Tongue (tissue), 3 donors: ENCODE measurements at places on chromosomes 5 and 9. TPM values are rescaled to one million over a fixed set of nuclear protein-coding genes. Genes with fewer than 3 reads are reported as not detected.

DNA sequence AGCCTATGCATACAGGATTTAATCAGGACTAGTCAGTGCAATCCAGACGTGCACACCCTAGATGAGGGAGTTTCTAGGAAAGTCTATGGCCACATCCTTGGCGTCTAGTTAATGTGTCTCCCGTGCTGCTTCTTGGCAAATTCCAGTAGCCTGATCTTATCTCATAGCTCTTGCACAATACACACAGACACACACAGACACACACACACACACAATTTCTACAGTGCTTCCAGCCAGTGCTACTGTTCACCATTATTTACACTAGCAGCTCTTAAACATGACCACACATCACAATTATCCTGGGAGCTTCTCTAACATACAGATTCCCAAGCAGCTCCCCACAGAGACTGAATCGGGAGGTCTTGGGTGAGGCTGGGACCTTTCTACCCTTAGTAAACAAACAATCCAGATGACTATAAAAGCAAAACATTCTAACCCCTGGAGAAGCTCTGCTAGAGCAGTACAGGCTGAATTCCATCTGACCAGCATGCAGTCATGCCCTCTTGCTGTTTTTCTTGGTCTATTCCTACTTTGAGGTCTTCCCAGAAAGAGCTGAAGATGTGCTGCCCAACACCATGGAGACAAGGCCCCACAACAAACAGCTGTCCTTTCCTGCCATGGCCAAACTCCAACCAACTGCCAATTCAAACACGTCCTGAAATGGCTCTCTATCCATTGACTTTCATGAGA is 236.6 kb downstream of the DEPDC1B start:
- no peak for DNase-seq

- DNase-seq, result peak; percentile 18
Measured at GRCh38 chr5:96064877-96065276, 103.2 kb upstream of the ELL2 start.

The FPGS gene
- total RNA-seq, result 52.9 TPM

- peak; percentile 66 for DNase-seq
Measured at GRCh38 chr5:110896901-110897300, 158.1 kb downstream of the SLC25A46 start.

DNA sequence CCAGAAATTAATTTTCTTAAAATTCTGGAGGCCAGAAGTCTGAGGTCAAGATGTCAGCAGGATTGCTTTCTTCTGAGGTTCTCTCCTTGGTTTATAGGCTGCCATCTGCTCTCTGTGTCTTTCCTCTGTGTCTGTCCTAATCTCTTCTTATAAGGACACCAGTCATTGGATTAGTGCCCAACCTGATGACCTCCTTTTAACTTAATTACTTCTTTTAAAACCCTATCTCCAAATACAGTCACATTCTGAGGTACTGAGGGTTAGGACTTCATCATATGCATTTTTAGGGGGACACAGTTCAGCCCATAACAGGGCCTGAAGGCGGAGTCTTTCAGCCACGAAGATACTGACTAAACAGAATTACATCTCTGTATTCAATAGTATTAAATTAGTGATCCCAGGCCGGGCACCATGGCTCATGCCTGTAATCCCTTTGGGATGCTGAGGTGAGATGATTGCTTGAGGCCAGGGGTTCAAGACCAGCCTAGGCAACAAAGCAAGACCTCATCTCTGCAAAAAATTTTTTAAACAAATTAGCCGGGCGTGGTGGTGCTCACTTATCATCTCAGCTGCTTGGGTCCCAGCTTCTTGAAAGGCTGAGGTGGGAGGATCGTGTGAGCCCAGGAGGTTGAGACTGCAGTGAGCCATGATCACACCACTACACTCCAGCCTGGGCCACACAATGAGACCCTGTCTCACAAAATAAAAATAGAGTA is 5.9 kb upstream of the RPS6 start:
- no peak for DNase-seq

- no peak for DNase-seq
Measured at GRCh38 chr5:168422431-168422830, 63.8 kb upstream of the RARS1 start.

DNA sequence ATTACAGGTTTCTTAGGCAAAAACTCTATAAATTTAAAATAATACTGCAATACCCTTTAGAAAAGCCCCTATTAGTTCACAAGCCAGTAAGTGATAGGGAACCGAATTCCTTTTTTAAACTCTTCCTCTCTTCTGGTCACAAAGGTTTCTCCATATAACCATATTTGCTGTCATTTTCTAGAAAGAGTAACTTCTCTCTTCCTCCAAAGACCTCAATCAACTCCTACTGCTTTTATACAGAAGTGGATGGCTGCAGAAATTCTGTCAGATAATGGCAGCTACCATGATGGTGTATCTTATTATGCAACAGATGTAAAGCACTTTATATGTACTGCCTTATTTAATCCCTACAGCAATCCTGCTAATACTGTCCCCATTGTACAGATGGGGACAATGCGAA is 6.2 kb downstream of the TUT7 start:
- no peak for DNase-seq

- DNase-seq, result no peak
Measured at GRCh38 chr9:123455187-123455586, 99.2 kb downstream of the CRB2 start.

GRCh38 chr5:113034182-113034773 is 57.7 kb downstream of the DCP2 start:
- no peak for DNase-seq

The REXO4 gene
- total RNA-seq, result 19.0 TPM

GRCh38 chr5:219460-219863 is 1.3 kb downstream of the SDHA start:
- DNase-seq, result peak; percentile 27

GRCh38 chr5:137890845-137891244 is 1.6 kb downstream of the PKD2L2 start:
- DNase-seq, result no peak
